Stimulated activated CD8-positive, alpha-beta memory T cell treated with anti-CD3 and anti-CD28 coated beads, Interleukin-7, amount 100 ng/mL, for 1 hour (primary cell): ENCODE measurements at places on chromosomes 16 and 17.

DNA sequence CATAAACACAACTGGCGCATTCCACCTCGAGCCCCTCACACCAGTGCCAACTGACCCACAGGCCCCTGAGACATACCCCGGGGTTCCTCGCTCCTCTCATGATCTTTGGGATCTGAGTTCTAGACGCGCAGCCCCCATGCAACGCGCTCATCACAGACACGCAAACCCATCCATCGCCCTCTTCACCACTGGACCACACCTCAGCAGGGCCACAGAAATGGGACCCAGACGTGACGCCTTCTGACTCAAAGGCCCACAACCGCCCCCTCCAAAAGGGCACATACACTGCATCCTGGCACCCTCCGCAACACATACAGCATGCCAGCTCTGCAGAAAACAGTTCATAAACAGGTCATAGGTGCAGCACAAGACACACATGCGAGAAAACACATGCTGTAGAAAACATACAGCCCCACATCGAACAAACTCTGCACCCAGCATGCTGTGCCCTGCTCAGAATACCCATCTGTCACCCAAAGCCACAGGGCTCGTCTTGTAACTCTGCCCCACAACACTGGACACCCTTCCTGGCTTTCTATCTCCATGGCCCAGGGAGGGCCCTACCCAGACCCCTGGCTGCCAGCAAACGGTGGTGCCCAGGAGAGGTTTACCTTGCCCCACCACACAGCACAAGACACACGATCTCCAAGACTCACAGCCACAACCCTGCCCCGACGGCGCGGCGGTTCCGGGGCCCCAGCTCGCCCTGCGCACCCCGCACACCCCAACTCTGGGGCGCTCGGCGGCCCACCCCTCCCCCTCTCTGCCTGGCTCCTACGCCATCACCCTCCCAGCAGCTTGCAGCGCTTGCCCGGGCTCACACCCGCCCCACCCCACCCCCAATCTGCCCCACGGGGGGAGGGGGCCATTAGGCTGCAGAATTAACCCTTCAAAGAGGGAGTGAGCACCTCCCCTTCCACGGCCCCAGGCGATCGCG, 887 bp downstream of the ZBTB4 start:
- no peak for DNase-seq

DNA sequence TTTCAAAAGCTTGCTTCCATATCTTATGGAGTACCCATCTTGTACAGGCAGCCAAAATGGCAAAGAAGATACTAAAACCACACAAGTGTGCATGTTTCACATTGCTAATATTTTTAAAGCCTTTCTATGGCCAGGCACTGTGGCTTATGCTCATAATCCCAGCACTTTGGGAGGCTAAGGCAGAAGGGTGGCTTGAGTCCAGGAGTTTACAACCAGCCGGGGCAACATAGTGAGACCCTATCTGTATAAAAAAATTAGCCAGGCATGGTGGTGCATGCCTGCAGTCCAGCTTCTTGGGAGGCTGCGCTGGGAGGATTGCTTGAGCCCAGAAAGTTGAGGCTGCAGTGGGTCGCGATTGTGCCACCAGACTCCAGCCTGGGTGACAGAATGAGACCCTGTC, 71.3 kb downstream of the YPEL2 start:
- DNase-seq, result no peak

- DNase-seq, result no peak
Observed at GRCh38 chr17:57803021-57803420, 46.8 kb downstream of the MRPS23 start.

DNA sequence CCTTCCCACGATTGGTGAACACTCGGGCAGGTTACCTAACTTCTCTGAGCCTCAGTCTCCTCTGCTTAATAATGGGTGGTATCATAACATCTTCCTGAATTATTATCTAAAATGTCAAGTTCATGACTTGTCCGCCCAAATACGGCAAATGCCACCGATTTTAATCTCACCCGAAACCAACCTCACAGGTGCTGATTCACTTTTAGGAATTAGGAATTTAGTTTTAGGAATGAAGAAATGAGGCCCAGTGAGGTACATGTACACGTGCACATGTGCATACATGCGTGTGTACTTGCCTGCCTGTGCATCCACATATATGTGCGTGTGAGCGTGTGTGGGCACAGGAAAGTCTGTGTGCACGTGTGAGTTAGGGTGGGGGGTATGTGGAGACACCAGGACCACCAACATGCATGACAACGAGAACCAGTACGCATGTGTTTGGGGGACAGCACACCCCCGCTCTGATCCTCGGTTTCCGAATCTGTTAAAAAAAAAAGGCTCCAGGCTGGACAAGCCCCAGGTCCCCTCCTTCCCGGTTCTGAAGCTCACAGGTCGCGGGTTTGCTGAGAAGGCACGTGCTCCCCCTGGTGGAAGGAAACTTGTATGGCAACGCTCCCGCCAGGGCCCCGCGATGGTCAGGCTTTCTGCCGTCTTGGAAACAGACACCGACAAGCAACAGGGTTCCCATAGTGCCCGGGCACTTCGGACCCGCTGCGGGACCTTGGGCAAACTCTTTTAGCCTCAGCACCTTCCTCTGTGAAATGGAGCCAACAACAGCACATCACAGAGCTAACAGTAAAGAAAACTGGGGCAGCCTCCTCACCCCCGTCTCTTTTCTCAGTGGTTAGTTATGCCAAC, 219.2 kb downstream of the RBFOX3 start:
- peak; percentile 26 for DNase-seq
